DMS79 (cell line): ENCODE measurements at places on chromosomes 12 and 14.

DNA sequence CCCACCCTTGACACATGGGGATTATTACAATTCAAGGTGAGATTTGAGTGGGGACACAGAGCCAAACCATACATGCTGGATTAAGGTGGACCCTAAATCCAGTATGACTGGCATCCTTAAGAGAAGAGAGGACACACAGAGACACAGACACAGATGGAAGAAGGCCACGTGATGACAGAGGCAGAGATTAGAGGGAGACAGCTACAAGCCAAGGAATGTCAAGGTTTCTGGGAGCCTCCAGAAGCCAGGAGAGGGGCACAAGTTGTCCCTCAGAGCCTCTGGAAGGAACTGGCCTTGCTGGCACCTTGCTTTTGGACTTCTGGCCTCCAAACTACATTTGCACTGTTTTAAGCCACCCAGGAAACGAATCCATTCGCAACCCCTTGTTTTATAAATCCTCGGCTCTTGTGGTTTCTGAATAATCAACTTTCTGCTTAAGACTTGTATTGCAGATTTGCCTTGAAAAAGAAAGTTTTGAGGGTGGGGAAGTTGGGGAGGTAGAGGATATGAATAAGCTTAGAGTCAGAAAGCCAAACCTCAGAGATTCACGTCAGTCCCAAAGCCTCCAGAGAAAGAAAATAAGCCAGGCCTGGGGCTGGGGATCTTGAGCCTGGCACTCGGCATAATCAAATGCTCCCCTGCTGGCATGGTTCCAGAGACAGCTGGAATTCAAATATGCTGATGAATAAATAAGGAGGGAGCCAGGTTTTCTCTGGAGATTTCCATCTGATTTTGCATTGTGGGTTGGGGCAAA, 224.2 kb upstream of the PWP1 start:
- peak; percentile 34 for DNase-seq

DNA sequence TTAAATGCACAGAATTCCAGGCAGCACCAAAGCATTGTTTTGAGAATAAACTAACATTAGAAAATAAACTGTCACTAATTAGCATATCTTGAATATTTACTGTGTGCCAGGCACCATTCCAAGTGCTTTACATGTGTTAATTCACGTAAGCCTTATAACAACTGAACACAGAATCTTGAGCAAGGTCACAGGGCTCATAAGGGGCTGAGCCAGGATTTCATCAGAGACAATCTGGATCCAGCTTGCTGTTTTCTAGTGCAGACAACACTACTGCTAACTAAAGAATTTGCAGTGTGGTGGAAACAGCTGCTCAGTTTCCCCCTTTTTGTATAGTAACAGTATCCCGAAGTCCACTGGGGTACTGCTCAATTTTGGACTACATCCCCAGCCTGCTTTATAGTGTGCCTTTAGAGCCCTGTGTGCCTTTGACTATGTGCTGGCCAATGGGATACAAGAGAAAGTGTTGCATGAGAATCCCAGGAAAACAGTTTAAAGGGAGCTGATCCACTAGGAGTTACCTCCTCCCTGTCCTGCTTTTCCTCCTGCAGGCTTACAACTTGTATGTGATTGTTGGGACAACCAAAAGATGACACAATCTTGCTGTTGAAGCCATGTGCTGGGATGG, 36.0 kb upstream of the RMST start:
- DNase-seq, result no peak

DNA sequence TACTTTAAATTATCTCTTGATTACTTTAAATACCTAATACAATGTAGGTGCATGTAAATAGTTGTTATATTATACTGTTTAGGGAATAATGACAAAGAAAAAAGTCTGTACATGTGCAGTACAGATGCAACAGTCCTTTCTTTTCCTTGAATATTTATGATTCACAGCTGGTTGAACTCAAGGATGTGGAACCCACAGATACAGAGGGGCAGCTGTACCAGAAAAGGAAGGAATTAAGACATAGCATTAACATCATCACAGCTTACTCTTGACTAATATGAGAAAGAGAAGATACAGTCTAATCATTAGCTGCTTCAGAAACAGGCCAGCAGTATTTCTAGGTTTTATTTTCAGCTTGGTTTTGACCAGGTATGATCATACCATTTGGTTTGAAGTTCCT, 34.7 kb upstream of the AP4S1 start:
- no peak for DNase-seq

GRCh38 chr14:102363182-102363943, 622 bp downstream of the TECPR2 start:
- no peak for DNase-seq

DNA sequence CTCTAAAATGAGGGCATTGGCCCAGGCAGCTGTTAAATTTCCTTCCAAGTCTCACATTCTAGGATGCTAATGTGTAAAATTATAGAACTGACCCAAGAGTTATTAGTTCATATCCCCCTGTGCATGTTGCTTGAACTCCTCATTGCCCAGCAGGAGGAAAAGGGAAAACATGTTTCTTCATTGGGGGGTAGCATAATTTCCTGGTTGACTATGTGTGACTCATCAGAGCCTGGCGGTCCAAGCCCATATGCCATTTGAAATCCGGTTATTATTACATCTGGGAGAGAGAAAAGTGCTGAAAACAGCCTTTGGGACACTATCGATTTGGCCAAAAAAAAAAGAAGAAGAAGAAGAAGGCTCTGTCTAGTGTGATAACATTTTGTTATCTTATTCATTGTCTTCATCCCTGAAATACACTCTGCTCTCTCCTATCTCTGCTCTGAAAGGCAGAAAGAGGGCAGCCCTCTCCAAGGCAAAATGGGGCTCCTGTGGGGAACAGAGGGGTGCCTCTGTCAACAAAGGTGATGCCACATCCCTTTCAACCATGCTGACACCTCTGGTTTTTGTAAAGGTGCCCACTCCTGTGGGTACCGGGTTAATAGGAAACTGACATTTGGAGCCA, 114.2 kb downstream of the DAD1 start:
- DNase-seq, result no peak

DNA sequence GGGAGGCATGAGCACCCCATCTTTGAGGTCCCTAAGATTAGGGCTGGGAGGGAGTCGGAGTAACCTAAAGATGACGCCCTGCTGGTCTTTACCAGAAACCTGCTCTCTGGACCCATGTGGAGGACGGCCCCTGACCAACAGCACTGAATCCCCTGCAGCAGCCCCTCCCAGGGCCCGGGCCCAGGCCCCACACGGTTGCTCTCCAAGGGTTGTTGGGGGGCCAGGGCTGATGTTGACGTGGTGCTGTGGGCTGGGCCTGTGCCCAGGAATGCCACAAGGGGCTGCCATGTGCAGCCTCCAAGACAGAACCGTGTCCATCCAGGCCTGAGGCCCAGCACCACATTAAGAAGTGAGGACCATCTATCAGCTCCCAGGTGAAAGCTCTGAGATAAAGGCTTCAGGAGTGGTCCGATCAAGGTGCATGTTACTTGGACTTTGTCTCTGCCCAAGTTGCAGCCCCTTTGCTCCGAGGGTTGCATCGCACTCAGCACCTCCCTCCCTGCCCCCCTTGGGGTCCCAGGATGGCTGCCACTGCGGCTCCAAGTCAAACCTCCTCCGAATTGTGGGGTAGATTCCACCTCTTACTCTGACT, 29.6 kb downstream of the LRCOL1 start:
- DNase-seq, result no peak

- DNase-seq, result no peak
Observed at GRCh38 chr14:76603713-76604112, 157.6 kb upstream of the VASH1 start.

GRCh38 chr12:50195832-50196231, 28.7 kb upstream of the CERS5 start:
- peak; percentile 21 for DNase-seq

- DNase-seq, result no peak
Observed at GRCh38 chr14:37493606-37494005, 101.4 kb downstream of the FOXA1 start.

DNA sequence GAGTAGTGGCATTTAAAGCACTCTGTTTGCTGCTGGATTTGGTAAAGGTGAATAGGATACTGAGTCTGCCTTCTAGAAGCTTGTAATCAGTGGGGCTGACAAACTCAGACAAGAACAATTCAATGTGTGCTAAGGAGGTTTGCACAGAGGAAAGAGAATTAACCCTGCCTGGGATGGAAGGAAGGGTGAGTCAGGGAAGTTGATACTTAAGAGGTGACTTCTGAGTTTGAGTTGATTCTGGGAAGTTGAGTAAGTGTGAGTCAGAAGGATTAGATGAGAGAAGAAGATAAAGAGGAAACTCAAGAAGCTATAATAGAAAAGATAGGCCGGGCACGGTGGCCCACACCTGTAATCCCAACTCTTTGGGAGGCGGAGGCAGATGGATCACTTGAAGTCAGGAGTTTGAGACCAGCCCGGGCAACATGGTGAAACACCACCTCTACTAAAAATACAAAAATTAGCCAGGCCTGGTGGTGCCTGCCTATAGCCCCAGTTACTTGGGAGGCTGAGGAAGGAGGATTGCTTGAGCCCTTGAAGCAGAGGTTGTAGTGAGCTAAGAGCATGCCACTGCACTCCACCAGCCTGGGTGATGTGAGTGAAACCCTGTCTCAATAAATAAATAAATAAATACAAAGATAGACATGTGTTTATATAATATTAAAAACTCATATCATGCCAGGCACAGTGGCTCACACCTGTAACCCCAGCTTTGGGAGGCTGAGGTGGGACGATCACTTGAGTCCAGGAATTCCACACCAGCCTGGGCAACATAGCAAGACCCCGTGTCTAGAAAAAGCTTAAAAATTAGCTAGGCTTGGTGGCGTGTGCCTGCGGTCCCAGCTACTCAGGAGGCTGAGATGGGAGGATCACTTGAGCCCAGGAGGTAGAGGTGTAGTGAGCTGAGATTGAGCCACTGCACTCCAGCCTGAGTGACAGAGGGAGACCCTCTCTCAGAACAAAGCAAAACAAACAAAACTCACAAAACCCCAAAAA, 126.8 kb upstream of the CPM start:
- DNase-seq, result no peak

GRCh38 chr12:123293178-123293760, 21.6 kb upstream of the CDK2AP1 start:
- no peak for DNase-seq

GRCh38 chr14:56341766-56342493, 223.7 kb downstream of the PELI2 start:
- DNase-seq, result no peak

- no peak for DNase-seq
Observed at GRCh38 chr12:39364196-39364595, 78.7 kb downstream of the KIF21A start.

DNA sequence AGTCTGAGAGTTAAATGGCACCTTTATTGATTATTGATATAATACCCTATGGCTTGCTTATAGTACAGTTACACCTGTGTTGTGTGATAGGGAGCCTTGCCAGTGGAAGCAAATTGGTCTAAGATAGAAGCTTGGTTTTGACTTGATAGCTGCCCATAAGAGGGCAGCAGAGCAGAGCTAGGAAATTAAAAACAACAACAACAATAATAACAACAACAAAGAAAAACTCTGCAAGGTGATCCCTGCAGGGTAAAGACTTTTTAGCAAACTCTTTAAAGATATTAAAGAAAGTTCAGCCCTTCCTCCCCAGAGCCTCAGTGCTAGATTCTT, 18.0 kb upstream of the RNASE10 start:
- DNase-seq, result no peak

GRCh38 chr12:64059685-64060084, 162.4 kb downstream of the KICS2 start:
- no peak for DNase-seq

GRCh38 chr14:24409956-24410355, 11.2 kb downstream of the NYNRIN start:
- DNase-seq, result no peak

GRCh38 chr12:67358781-67359338, 89.7 kb downstream of the CAND1 start:
- peak; percentile 48 for DNase-seq

DNA sequence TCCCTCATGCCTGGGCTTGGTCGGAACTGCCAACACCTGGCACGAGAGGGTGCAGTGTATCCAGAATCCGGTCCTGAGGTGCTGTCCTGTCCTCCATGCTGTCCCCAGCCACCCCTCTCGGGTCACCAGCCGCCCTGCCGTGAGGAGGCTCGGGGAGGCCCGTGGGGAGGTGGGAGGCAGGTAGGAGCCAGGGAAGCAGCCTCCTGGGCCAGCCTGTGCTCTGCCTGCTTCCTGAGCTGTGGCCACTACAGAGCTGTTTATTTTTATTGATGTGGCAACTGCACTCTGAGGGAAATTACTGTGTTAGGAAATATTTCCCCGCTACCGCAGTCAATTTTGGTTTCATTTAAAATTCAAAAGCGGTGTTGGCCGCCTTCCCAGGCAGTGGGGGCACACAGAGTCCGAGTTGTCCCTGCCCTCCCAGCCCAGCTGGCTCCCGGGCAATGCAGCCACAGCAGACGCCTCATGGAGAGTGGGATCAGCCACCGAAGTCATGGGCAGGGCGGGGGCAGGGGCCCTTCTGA, 18.3 kb downstream of the NOC4L start:
- DNase-seq, result peak; percentile 41

- DNase-seq, result peak; percentile 98
Observed at GRCh38 chr12:128091951-128092382, 175.0 kb upstream of the TMEM132C start.

DNA sequence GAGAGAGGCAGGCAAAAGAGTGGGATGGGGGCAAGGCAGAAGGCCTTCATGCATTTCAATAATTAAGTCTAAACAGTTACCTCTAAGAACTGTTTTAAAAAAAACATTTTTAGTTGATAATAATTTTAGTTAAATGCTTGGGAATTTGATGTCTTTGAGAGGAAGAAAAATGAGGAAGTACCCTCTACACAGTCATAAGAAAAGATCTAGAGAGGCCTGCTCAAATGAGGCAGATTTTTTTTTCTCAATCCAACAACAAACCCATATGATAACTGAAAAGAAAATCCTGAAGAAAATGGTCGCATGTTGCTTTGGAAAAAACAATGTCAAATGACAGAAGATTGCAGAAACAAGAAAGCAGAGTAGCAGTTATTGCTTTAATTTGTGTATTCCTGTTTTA, 25.6 kb downstream of the SINHCAF start:
- DNase-seq, result no peak

GRCh38 chr14:76810953-76811400, 1.7 kb downstream of the ANGEL1 start:
- DNase-seq, result peak; percentile 23

DNA sequence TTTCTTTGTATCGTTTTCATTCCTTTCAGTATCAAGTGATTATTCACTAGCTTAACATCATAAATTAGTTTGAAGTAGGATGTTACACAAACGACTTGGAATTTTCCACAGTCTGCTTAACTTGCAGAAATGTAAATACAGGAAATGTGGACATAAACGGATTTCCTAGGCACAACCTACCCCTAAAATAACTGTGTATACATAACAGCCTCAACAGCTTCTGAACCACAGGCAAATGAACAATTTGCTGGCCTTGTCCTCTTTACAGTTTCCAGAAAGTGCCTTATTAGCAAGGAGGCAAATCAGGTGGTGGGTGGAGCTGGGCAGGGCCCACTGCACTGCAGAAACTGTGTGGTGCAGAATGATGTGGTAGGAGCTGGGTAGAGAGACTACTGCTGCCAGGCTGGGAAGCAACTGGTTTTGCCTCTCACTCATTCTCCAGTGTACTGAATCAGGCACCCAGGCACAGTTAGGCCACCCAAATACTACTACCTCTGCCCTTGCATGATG, 14.1 kb downstream of the DRAM1 start:
- DNase-seq, result no peak
